Heart left ventricle (tissue), 16 donors: ENCODE measurements at places on chromosomes 13 and 19. TPM values are rescaled to one million over a fixed set of nuclear protein-coding genes. Genes with fewer than 3 reads are reported as not detected.

- no peak for DNase-seq
- H3K4me1 ChIP-seq = no peaks in the 10 kb centered on the region
- no peak overlapping the region for H3K4me3 ChIP-seq
- no peak overlapping the region for H3K27ac ChIP-seq
- H3K36me3 ChIP-seq = no peaks in the 10 kb centered on the region
- H3K27me3 ChIP-seq = no peaks in the 10 kb centered on the region
These were observed 133.1 kb downstream of the MAB21L1 start for GRCh38 chr13:35343417-35343816.

Gene FLT1
- 64.2 TPM for total RNA-seq

Gene GPC5
- 0.32 TPM for total RNA-seq

DNA sequence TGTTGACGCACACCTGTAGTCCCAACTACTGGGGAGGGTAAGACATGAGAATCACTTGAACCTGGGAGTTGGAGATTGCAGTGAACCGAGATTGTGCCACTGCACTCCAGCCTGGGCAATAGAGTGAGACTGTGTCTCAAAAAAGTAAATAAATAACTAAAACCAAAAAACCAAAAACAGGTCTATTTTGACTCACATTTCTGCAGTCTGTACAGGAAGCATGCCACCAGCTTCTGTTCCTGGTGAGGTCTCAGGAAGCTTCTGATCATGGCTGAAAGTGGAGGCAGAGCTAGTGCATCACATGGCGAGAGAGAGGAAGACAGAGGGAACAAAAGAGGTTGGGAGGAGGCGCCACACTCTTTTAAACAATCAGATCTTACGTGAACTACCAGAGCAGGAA, 142.5 kb downstream of the ITGBL1 start:
- H3K27ac ChIP-seq = no peak overlapping the region
- DNase-seq = no peak
- H3K4me1 ChIP-seq = no peaks in the 10 kb centered on the region
- H3K36me3 ChIP-seq = no peaks in the 10 kb centered on the region
- H3K27me3 ChIP-seq = no peaks in the 10 kb centered on the region

GRCh38 chr13:110372676-110373075, 65.6 kb downstream of the COL4A2 start:
- no peak for DNase-seq
- peaks cover 64% of the 10 kb centered on the region for H3K4me1 ChIP-seq
- H3K36me3 ChIP-seq = peaks cover 2% of the 10 kb centered on the region
- no peaks in the 10 kb centered on the region for H3K27me3 ChIP-seq
